ENCODE measurements at places on chromosomes 12 and 14.

DNA sequence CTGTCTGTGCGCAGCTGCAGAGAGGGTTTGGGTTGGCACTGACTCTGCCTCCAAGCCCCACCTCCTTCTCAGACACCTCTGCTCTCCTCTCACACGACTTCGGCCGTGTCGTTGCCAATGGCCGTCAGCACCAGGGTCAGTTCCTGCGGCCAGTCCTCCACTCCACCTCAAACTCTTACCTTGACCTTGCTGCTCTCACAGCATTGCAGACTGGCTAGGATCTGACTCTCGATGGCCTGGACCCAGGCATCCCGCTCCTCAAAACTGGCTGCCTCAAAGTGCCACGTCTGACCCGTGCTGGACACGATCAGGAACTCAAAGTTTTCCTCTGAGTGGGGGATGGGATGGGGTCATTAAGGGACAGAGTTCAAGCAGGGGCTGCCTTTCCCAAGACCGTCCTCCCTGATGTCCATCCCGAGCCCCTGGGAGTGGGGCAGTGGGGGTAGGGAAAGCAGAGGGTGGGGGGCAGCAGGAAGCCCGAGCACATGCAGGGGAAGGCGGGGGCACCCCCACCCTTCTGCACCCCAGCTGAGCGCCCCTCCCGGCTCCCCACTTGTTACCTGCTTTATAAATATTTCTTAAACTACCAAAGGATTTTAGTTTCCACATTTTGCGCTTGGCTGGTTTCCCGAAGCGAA, 10.7 kb downstream of the AGAP2 start:
- H3K27ac ChIP-seq = no peak overlapping the region
- H3K4me3 ChIP-seq = no peak overlapping the region
- H3K36me3 ChIP-seq = peaks cover 30% of the 10 kb centered on the region
- H3K4me1 ChIP-seq = peaks cover 6% of the 10 kb centered on the region
- DNase-seq = no peak

DNA sequence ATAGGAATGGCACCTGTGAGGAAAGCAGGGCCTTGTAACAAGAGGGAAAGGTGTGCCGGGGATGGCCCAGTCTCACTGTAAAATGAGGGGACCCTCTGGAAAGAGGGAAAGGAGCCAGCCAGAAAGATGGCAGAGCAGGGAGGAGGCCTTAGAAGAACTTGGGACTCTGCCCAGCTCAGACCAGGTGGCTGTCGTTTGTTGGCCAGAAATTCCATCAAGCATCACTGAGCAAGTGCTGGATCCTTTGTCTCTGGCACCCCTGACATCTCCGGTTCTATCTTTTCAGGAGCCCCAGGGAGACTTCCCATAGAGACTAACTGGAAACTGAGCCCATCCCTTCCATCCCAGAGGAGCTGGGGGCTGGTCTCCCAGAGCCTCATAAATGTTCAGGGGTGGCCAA, 43.3 kb downstream of the DEGS2 start:
- H3K27ac ChIP-seq = peak overlapping the region; percentile 59
- peaks cover 44% of the 10 kb centered on the region for H3K4me1 ChIP-seq
- no peaks in the 10 kb centered on the region for H3K27me3 ChIP-seq
- peaks cover 47% of the 10 kb centered on the region for H3K36me3 ChIP-seq
- H3K4me3 ChIP-seq = no peak overlapping the region

- no peak overlapping the region for H3K4me3 ChIP-seq
- H3K27ac ChIP-seq = no peak overlapping the region
- no peaks in the 10 kb centered on the region for H3K4me1 ChIP-seq
- H3K36me3 ChIP-seq = no peaks in the 10 kb centered on the region
- H3K27me3 ChIP-seq = peaks cover 13% of the 10 kb centered on the region
Measured at GRCh38 chr12:114274131-114274530, 131.8 kb downstream of the TBX5 start.

GRCh38 chr12:6181583-6182278, 18.5 kb upstream of the CD9 start:
- no peaks in the 10 kb centered on the region for H3K27me3 ChIP-seq
- H3K4me3 ChIP-seq = no peak overlapping the region
- H3K36me3 ChIP-seq = no peaks in the 10 kb centered on the region

GRCh38 chr12:1170411-1170810, 179.4 kb downstream of the ERC1 start:
- no peak overlapping the region for H3K27ac ChIP-seq
- no peaks in the 10 kb centered on the region for H3K27me3 ChIP-seq
- no peak for DNase-seq
- H3K36me3 ChIP-seq = peaks cover 6% of the 10 kb centered on the region
- H3K4me3 ChIP-seq = no peak overlapping the region
- no peaks in the 10 kb centered on the region for H3K4me1 ChIP-seq

- H3K27me3 ChIP-seq = peaks cover 2% of the 10 kb centered on the region
- H3K4me1 ChIP-seq = no peaks in the 10 kb centered on the region
- DNase-seq = no peak
- no peak overlapping the region for H3K27ac ChIP-seq
- no peaks in the 10 kb centered on the region for H3K36me3 ChIP-seq
- no peak overlapping the region for H3K4me3 ChIP-seq
Measured at GRCh38 chr12:117485984-117486839, 124.8 kb upstream of the NOS1 start.

- peak overlapping the region; percentile 98 for H3K4me3 ChIP-seq
- DNase-seq = peak; percentile 91
- H3K36me3 ChIP-seq = peaks cover 25% of the 10 kb centered on the region
- H3K4me1 ChIP-seq = peaks cover 55% of the 10 kb centered on the region
- H3K27me3 ChIP-seq = no peaks in the 10 kb centered on the region
Measured at GRCh38 chr12:57740656-57741412, 2.3 kb upstream of the AGAP2 start.

- no peak for DNase-seq
- H3K4me1 ChIP-seq = no peaks in the 10 kb centered on the region
- H3K4me3 ChIP-seq = no peak overlapping the region
- H3K36me3 ChIP-seq = no peaks in the 10 kb centered on the region
Measured at GRCh38 chr12:117261247-117261646, 71.0 kb upstream of the FBXO21 start.

- no peaks in the 10 kb centered on the region for H3K4me1 ChIP-seq
- no peak overlapping the region for H3K27ac ChIP-seq
- H3K4me3 ChIP-seq = no peak overlapping the region
- no peak for DNase-seq
- no peaks in the 10 kb centered on the region for H3K27me3 ChIP-seq
Measured at GRCh38 chr12:50203691-50204090, 36.5 kb upstream of the CERS5 start.

DNA sequence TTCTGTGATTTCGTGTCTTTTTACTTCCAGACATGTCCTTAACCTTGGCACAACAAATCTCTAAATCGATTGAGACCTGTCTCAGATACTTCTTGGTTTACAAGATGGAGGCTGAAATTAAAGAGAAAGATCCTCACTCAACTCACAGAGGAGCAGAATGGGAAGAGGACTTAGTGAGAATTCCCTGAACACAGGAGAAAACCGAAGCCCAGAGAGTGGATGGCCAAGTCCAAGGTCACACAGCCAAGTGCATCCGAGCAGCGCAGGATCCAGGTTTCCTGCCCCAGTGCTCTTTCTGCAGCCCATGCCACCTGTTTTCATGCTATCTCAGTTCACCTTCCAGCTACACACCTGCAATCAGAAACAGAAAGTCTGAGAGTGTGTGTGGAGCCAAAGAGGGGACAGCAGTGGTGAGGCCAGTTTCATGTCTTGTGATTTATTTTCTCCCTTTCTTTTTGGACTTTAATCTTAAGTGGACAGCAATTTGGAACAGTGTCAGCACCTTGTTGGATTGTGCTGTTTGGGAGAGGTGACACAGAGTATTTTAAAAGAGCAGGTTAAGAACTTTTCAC, 22.9 kb upstream of the TCL1B start:
- H3K27me3 ChIP-seq = peaks cover 13% of the 10 kb centered on the region
- no peak for DNase-seq
- H3K4me1 ChIP-seq = no peaks in the 10 kb centered on the region
- H3K4me3 ChIP-seq = no peak overlapping the region
- H3K36me3 ChIP-seq = no peaks in the 10 kb centered on the region

DNA sequence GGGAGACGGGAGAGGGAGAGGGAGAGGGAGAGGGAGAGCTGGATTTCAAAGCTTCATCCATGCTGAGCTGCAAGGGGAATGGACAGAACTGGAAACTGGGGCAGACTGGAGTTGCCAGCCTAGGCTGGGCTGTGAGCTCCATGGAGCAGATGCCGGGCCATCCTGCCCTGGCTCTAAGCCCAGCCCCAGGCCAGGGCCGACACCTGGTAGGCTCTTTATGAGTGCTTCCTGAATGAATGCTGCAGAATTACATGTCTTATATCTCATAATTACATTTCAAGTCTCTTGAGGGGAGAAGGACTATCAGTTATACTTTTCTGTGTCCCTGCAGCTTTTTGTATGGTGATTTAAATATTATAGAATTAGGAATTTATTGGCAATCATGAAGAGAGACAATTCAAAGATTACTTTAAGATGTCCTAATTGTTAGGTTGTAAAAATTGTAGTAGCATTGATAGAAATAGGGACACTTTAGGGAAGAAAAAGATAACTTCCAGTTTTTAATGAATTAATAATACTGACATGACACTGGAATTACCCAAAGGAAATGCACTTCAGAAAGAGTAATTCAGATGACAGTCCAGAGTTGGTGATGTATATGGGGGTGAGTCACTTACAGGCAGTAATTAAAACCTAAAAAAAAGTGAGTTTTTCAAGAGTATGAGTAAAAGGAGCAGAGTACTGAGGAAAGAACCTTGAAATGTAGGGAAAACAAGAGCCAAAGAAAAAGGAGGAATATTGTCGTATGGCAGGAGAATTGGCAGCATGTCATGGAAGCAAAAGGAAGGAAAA, 29.0 kb downstream of the SCYL2 start:
- no peak overlapping the region for H3K4me3 ChIP-seq
- no peak for DNase-seq
- no peaks in the 10 kb centered on the region for H3K4me1 ChIP-seq
- no peaks in the 10 kb centered on the region for H3K27me3 ChIP-seq
- H3K36me3 ChIP-seq = peaks cover 40% of the 10 kb centered on the region

DNA sequence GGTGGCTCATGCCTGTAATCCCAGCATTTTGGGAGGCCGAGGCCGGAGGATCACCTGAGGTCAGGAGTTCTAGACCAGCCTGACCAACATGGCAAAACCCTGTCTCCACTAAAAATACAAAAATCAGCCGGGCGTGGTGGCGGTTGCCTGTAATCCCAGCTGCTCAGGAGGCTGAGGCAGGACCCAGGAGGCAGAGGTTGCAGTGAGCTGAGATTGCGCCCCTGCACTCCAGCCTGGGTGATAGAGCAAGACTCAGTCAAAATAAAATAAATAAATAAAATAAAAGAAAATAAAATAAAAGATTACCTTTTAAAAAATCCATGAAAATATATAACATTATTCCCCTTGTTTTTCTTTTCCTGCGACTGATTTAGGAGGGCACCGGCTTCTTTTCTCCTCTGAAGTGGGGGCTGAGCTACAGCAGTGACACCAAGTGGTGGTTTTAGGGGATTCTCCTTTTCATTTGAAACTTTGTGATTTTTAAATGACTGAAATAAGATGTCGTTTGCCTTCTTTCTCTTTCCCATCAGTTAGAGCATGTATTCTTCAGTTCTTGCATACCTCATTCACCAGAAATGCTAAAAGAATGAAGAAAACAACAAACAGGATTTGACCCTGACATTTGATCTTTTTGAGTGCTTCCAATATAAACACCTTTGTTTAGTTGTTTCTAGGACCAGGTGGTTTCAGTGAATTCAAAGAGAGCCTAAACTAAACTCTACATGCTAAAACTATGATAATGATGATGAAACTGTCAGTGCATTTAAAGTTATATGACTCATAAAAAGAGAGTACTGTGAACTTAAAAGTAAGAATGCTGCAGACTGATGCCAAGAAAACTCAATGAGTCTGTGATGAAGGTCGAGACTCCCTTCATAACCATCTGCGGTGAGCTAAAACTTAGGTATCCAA, 22.6 kb upstream of the PKP2 start:
- no peak overlapping the region for H3K4me3 ChIP-seq
- no peaks in the 10 kb centered on the region for H3K36me3 ChIP-seq
- no peak overlapping the region for H3K27ac ChIP-seq
- peak; percentile 4 for DNase-seq
- H3K27me3 ChIP-seq = peaks cover 11% of the 10 kb centered on the region

DNA sequence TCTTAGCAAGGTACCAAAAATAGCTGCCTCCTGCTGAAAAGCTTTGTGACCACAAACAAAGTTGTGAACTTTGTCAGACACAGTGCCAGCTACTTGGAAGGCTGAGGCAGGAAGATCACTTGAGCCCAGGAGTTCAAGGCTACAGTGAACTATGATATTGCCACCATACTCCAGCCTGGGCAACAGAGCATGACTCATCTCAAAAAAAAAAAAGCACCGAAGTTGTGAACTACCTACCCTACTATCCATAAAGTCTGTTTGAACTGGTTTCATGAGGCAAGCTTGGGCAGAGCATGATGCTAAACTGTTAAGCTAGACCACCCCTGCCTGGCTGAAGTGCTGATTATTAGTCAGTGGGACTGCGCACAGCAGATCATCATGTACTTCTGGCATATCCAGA, 75.5 kb downstream of the RAD52 start:
- no peaks in the 10 kb centered on the region for H3K27me3 ChIP-seq
- H3K27ac ChIP-seq = peak overlapping the region; percentile 75
- H3K36me3 ChIP-seq = peaks cover 23% of the 10 kb centered on the region
- peak; percentile 31 for DNase-seq
- peaks cover 17% of the 10 kb centered on the region for H3K4me1 ChIP-seq
- no peak overlapping the region for H3K4me3 ChIP-seq

DNA sequence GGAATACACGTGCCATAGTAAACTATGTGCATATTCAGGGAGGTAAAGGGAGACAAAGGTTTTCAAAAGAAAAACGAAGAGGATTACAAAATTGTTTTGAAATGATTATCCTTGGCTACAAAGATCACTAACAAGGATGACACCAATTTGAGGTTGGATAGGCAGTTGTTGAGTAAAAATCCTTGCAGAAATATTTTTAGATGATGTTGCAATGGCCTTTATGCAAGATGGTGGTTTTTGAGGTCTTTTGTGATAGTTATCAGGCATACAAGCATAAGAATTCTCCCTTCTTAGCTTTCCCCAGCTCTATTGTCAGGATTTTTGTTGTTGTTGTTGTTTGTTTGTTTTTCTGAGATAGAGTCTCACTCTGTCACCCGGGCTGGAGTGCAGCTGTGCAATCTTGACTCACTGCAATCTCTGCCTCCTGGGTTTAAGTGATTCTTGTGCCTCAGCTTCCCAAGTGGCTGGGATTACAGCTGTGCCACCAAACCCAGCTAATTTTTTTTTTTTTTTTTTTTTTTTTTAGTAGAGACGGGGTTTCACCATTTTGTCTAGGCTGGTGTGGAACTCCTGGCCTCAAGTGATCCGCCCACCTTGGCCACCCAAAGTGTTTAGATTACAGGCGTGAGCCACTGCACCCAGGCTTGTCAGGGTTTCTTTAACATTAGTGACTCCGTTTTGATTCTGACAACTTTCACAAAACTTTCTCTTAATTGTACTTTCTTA, 7.8 kb downstream of the RNASE1 start:
- DNase-seq = no peak
- H3K27ac ChIP-seq = no peak overlapping the region
- no peak overlapping the region for H3K4me3 ChIP-seq
- peaks cover 2% of the 10 kb centered on the region for H3K27me3 ChIP-seq
